ENCODE measurements at places on chromosomes 12 and 14.

- DNase-seq, result no peak
Measured at GRCh38 chr14:103597623-103598377, 31.2 kb upstream of the KLC1 start.

GRCh38 chr14:102063808-102064429, 22.9 kb downstream of the HSP90AA1 start:
- no peak for DNase-seq

GRCh38 chr12:32895688-32896431, 717 bp downstream of the PKP2 start:
- no peak for DNase-seq

GRCh38 chr14:58082491-58083098, 69.4 kb downstream of the ARMH4 start:
- no peak for DNase-seq

DNA sequence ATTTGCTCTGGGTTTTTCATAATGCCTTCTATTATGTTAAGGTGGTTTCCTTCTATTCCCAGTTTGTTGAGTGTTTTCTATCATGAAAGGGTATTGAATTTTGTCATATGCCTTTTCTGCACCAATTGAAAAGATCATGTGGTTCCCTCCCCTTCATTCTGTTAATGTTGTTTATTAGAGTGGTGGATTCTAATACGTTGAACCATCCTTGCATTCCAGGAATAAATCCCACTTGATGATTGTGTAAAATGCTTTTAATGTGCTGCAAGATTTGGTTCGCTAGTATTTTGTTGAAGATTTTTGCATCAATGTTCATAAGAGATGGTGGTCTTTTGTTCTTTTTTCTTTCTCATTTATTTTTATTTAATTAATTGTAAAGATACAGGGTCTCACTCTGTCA, 55.2 kb downstream of the ATP23 start:
- no peak for DNase-seq

DNA sequence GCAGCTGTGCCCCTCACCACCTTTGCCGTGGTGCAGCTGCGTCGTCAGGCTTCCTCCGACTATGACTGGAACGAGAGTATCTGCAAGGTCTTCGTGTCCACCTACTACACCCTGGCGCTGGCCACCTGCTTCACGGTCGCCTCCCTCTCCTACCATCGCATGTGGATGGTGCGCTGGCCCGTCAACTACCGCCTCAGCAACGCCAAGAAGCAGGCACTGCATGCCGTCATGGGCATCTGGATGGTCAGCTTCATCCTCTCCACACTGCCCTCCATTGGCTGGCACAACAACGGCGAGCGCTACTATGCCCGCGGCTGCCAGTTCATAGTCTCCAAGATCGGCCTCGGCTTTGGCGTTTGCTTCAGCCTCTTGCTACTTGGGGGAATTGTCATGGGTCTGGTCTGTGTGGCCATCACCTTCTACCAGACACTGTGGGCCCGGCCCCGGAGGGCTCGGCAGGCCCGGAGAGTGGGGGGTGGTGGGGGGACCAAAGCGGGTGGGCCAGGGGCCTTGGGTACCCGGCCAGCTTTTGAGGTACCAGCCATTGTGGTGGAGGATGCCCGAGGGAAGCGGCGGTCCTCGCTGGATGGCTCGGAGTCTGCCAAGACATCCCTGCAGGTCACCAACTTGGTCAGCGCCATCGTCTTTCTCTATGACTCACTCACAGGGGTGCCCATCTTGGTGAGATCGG, 2.6 kb downstream of the GPR162 start:
- no peak for DNase-seq

DNA sequence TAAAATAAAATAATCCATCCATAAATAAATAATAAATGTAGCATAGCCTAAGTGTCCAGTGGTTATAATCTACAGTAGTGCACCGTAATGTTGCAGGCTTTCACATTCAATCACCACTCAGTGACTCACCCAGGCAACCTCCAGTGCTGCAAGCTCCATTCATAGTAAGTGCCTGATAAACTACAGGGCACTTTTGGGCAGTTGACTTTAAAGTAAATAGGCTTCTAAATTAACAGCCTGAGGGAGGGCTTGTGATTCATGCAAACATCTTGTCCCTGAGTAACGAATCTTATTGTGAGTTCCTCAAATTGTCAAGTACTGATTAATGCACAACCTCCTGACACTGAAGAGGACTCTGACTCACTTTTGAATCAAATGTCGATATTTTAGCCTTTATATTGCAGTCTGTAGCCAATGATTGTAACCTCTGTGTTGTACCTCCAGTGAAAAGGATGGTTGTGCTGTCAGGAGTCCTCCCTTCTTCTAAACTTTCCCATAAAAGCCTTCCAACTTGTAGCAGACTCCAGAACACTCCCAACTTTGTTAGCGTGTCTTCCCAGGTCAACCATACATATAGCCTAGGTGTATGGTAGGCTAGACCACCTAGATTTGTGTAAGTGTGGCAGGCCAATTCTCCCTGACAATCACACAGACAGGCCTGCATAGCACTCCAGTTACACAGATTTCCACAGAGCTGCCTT, 55.0 kb upstream of the BICD1 start:
- DNase-seq, result no peak

GRCh38 chr12:89975574-89975973, 266.9 kb upstream of the ATP2B1 start:
- DNase-seq, result no peak

GRCh38 chr12:57864442-57865083, 18.0 kb upstream of the CTDSP2 start:
- no peak for DNase-seq

GRCh38 chr12:32542428-32543229, 136.5 kb upstream of the DNM1L start:
- no peak for DNase-seq

DNA sequence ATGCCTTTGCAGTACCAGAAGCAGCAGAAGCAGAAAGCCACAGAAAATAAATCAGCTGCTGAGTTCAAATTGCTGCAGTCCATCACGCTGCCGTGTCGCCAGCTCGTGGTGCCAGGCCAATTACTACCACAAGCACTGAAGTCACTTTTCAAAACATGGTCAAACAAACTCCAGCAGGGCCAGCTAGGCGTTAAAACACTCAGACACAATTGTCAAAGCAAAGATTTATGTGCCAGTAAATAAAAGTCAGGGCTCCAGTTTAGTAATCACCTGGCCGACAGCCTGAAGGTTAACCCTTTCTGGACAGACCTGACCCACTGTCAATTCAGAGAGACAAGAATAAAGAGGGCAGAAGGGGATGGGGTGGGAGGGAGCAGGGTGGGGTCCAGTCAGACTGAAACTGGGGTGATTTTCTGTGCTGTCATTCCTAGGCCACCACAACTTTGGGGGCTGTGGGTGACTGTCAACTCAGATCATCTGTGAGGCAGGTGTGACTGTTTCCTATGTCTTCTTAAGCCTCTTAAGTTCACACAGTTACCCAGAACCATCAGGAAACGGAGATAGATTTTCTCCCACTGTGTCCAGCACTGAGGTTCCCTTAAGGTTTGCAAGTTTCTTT, 109.8 kb upstream of the FUT8 start:
- DNase-seq, result peak; percentile 66

DNA sequence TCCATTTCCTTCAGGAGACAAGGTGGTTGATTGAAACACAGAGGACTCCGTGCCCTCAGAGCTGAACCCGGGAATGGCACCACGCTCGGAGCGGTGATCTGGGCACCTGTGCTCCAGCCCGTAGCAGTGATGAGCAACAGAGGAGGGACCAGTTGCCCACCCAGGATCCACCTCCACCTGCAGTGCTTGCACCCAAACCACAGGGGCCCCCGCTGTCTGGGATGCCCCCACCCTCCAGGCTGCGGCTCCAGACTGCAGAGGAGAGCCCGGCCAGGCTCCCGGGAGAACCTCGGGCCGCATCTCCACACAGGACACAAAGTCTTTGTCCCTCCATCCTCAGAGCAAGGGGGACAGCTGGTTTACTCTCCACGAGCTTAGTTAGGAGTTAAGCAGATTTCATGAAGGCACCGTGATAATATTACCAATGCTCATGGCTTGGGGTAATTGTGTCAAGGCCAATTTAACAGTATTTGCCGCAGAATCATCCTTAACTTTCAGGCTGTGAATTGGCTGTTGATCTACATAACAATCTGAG, 100.6 kb downstream of the TNFAIP2 start:
- DNase-seq, result no peak

GRCh38 chr14:50025776-50026175, 90.6 kb downstream of the VCPKMT start:
- DNase-seq, result no peak

DNA sequence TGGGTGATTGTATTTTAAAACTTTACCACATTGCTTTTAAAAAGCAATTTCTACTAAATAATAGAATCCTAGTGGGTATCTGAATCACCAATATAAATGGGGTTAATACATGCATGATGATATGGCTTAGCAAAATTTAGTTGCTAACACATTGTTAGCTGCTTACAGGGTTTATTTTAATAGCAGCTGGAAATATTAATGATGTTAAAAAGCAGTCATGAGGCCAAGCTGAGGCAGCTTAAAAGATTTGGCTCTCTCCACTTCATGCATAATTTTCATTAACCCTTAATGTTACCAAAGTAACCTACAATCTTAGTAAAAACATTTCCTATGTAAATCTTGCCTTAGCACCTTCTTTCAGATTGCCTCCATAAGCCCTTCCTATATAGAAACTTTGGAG, 49.2 kb upstream of the CNOT2 start:
- no peak for DNase-seq

- DNase-seq, result no peak
Measured at GRCh38 chr14:21494902-21495762, 16.0 kb downstream of the METTL3 start.

- no peak for DNase-seq
Measured at GRCh38 chr12:66735275-66735674, 56.4 kb upstream of the GRIP1 start.

- peak; percentile 63 for DNase-seq
Measured at GRCh38 chr14:101562659-101563351, 1.5 kb downstream of the DIO3 start.

GRCh38 chr12:132181570-132182200, 37.4 kb downstream of the NOC4L start:
- no peak for DNase-seq

- peak; percentile 31 for DNase-seq
Measured at GRCh38 chr14:96083667-96084320, 44.6 kb downstream of the C14orf132 start.

DNA sequence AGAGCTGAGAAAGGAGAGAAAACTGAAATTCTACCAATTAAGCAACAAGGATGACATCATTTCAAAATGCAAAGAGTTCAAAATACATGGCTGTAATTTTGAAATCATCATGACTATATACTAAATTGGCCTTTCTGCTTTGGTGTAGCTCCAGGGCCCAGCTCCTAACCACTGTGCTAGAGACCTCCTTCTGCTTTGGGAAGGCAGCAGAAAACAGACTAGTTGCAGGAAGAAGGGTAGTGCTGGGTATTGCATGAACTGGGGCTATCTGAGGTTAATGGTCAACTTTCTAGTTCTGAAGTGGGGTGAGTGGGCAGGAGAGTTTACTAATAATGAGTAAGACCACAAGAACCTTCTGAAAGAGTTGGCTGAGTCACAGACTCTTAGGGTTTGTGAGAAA, 66.2 kb downstream of the PTGER2 start:
- DNase-seq, result no peak

DNA sequence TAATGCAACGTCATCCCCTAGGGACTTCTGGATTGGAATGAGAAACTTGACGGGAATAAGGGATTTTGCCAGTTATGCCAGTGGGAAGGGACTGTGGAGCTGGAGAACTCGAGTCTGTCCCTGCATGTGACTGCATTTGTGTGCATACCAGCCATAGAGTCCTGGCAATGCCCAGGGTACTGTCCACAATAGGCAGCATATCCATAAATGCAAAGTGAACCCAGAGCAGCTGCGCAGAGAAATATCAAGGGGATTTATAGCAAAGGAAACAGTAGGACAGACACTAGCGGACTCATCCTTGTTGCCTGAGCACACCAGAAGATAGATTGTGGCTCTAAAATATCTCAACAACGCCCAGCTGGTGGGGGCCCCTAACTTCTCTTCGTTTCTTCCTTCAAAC, 247.1 kb upstream of the SRRM4 start:
- DNase-seq, result no peak

DNA sequence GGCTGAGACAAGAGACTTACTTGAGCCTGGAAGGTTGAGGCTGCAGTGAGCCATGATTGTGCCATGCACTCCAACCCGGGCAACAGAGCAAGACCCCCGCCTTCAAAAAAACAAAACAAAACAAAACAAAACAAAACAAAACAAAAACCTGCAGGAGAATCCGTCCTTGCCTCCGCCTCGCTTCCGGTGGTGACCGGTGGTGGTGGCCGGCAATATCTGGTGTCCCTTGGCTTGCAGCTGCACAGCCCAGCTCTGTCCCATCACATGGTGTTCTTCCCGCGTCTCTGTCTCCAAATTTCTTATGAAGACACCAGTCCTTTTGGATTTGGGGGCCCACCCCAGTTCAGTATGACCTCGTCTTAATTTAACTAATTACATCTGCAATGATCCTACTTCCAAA, 10.0 kb downstream of the SMIM41 start:
- DNase-seq, result no peak

- no peak for DNase-seq
Measured at GRCh38 chr12:65696227-65696626, 128.1 kb upstream of the HMGA2 start.

- DNase-seq, result no peak
Measured at GRCh38 chr14:58281969-58282368, 16.4 kb upstream of the ARID4A start.

DNA sequence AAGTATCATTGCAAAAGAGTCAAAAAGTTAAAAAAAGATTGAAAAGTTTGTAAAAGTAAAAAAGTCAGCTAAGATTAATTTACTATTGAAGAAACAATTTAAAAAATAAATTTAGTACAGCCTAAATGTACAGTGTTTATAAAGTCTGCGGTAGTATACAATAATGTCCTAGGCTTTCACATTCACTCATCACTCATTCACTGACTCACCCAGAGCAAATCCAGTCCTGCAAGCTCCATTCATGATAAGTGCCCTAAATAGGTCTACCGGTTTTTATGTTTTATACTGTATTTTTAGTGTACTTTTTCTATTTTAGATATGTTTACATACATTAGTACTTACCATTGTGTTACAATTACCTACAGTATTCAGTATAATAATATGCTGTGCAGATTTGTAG, 43.9 kb upstream of the ABCC9 start:
- no peak for DNase-seq

DNA sequence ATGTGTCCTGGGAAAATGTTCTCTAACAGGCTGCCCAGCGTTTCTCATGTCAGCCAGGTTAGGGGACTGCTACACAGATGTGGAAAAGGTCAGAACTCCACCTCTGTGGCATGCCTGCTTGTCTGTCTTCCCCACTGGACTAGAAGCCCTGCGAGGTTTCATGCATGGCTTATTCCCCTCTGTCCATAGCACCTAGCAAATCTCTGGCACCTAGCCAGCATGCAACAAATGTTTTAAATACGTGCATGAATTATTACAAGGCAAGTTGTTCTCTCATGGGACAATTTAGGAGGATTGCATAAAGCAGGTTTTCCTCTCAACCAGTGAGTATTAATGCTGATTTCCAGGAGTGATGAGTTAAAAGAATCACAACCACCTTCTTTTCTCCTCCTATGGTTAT, 21.4 kb upstream of the KCNK13 start:
- no peak for DNase-seq

GRCh38 chr14:94462219-94462551, 9.6 kb upstream of the SERPINA11 start:
- no peak for DNase-seq

Data from NCI-H1417 treated with DMSO at 0.1 percent for 48 hours (cell line).